ENCODE measurements at places on chromosomes 1 and 21.

DNA sequence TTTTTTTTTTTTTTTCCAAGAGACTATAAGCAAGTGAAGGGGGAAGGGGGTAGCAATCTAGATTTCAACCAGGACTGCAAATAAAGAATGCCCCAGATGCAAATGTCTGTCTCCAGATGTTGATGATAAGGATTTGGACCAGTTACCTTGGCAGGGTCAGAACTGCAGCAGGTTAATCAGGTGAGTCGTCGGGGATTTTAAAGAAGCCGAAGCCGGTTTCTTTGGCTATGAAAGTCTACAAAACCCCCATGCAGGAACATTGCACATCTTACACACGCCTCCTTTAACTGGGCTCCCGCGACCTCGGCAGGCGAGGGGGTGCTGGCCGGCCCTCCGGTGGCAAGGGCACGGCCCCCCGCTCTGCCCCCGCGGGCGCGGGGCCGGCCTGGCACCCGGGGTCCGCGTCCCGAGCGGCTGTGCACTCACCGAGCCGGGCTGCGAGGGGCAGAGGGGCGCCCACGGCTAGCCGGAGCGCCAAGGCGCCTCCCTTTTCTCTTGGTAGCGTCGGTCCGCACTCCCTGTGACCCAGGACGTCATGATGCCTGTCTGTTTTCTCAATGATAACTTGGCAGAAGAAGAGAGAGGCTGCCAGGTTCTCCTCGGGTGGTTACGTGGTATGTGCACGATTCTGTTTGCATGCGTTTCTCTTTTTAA is 366.3 kb upstream of the ESRRG start:
- DNase-seq, result no peak

DNA sequence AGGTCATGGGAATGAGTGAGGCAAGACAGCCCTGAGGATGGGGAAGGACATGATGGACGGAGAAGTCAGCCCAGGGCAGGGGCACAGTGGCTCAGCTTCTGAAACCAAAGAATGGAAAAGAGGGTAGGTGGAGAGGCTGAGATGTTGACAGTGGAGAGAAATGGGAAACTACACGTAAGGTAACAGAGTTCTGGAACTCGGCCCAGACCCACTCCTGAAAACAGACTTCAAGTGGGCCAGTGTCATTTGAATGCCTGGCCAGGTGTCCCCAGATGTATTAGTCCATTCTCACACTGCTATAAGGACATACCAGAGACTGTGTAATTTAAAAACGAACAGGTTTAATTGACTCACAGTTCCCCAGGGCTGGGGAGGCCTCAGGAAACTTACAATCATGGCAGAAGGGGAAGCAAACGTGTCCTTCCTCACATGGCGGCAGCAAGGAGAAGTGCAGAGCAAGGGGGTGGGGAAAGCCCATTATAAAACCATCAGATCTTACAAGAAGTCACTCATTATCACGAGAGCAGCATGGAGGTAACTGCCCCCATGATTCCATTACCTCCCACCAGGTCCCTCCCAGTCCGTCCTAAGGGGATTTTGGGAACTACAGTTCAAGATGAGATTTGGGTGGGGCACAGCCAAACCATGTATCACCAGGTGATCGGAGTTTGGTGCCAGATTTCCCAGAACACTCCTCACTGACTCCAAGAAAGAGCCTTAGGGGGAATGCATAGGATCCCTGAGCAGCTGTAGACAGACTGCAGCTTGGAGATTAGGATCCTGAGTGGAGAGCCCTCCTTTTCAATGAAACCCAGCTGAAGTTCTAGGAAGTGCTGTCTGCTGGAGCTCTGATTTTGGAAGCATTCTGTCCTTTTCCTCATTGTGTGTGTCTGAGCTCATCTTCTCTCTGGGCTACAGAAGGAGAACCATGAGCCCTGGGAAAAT is 40.3 kb downstream of the FHAD1 start:
- DNase-seq, result no peak

DNA sequence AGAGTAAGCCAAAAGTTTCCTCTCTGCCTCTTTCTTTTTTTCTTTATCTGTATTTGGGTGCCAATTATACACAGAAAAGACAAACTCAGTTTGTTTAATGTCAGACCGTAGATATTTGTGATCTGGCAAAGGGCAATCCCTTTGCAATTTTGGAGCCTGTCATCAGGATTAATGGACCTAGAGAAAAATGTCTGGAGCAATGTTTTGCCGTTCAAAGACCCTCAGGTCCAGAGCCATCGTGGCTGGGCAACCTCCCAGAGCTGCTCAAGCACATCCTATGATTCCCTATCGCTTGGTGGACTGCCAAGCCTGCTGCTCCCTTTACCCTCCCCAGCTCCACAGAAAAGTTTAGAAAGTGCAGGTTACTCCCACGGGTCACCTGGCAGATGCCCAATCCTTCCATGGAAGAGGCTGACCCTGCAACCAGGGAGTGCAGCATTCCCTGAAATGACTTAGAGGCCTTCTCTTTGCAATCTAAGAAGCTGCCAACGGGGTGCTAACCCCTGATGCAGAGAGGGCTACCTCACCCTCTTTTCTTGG is 112.5 kb upstream of the NGF start:
- no peak for DNase-seq

DNA sequence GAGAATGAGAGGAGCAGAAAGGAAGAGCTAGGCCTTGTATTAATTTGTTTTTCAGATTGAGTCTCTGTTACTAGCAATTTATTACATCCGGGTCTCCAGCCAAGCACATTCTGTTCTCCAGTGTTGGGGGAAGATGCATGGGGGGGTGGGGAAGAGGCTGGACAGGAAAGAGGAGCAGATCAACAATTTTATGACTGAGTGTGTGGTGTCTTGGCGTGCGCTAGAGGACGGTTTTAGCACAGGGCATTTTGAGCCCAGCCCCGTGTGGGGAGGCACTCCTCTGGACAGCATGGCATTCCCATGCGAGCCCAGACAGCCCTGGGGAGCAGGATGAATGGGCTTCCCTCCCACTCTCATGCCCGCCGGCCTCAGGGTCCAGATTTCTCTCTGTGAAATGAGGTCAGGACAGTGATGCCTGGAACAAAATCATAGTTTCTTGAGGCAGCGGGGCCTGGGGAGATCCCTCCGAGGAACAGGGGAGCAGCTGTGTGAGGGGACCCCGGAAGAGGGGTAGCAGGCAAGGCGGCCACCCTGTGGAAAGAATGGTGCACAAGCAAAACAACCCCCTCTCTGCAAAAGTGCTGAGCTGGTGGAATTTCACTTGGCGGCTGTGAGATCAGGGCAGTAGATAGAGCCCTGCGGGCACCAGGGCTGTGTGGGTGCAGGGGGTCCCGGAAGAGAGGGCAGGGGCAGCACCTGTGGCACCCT is 16.3 kb downstream of the SOX13 start:
- DNase-seq, result no peak

DNA sequence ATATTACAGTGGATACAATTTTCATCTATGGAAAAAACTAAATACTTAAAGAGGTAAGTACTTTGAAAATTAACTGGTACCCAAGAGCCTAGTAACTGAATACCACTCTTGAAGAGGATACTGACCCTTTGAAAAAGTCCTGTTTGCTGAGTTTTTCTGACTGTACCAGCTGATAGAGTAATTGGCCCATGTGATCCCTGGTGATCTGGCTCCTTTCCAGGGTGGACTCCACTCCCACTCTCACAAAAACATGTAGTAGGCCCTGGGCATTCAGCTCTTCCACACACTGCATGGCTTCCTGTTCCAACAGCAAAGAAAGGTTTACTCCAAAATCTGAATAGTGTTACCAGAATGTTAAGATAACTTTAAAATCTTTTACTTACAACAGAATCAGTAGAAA is 53.6 kb upstream of the HP1BP3 start:
- DNase-seq, result no peak

- no peak for DNase-seq
These were observed 177.7 kb downstream of the TRABD2B start for GRCh38 chr1:47819574-47819888.

All from activated CD8-positive, alpha-beta T cell treated with anti-CD3 and anti-CD28 coated beads, Interleukin-2, amount 10 ng/mL, durations not matched to agents 7 days and 5 days (primary cell).